ENCODE measurements at places on chromosomes 13 and 19. TPM values are rescaled to one million over a fixed set of nuclear protein-coding genes. Genes with fewer than 3 reads are reported as not detected.

DNA sequence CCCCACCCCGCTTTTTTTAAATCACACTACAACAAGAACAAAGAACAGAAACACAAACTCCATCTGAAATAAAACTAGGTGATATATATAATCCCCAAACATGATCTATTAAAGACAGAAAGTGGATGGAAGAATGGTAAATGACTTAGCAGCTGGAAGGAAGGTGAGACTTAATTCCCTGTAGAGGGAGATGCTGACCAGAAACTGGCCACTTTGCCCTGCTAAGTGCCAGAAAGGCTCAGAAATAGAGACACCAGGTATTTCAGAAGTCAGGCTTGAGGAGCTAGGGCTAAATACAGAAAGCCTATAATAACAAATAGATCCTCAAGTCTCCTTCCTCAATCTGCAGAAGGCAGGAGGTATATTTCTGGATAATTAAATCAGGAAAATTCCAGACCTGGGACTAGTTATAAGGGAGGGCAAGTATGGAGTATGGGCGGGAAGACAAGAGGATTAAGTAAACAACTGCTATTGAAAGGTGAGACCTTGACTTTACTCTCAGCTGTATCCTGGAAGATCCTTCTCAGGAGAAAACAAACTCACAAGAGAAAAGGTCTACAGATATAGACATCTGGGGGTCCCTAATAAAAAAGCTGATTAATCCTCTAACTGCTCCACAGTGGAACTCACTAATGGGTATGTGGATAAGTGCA, 32.2 kb downstream of the MTRF1 start:
- no peak for DNase-seq

DNA sequence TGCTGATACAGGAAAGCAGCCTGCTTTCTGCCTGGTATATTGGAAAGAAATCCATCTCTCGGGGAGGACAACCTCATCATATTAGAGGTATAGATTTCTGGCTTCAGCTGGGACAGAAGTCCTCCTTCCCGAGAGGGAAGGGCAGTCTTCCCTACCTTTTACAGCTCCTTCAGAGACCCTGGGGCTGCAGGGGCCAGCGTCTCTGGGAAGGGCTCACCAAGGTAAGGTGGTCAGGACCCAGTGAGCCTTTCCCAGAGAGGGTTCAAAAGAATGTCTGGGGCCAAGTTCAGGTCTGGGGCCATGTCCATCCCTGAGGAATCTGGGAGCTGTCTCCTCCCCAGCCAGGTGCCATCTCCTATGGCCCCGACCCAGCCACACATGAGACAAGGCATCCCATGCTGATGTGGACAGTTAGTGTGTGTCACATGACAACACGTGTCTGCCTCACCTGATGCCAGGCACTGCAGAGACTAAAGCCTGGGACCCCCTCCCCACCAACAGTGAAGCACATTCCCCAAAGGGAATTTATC, 136.4 kb downstream of the URI1 start:
- no peak for DNase-seq

GRCh38 chr19:55536951-55537740, at the start of gene SBK2:
Gene SBK2 (minus strand): TSS chr19:55537133. CDS start chr19:55536294, 839 bp downstream.
- no peak for DNase-seq

DNA sequence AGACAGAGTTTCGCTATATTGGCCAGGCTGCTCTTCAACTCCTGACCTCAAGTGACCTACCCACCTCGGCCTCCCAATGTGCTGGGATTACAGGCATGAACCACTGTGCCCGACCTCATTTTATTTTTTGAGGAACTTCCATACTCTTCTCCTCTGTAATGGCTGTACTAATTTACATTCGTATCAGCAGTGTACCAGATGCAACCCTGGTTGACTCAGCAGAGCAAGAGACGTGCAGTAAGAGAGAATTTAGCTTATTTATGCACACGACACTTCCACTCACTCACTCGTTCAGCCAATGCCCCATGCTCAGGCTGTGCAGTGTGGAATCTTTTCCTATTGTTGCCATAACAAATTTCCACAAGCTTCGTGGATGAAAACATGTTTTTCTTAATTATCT, 6.9 kb downstream of the KIR3DL3 start:
- DNase-seq, result no peak

GRCh38 chr19:13007292-13008045, 12.2 kb downstream of the NFIX start:
- no peak for DNase-seq

DNA sequence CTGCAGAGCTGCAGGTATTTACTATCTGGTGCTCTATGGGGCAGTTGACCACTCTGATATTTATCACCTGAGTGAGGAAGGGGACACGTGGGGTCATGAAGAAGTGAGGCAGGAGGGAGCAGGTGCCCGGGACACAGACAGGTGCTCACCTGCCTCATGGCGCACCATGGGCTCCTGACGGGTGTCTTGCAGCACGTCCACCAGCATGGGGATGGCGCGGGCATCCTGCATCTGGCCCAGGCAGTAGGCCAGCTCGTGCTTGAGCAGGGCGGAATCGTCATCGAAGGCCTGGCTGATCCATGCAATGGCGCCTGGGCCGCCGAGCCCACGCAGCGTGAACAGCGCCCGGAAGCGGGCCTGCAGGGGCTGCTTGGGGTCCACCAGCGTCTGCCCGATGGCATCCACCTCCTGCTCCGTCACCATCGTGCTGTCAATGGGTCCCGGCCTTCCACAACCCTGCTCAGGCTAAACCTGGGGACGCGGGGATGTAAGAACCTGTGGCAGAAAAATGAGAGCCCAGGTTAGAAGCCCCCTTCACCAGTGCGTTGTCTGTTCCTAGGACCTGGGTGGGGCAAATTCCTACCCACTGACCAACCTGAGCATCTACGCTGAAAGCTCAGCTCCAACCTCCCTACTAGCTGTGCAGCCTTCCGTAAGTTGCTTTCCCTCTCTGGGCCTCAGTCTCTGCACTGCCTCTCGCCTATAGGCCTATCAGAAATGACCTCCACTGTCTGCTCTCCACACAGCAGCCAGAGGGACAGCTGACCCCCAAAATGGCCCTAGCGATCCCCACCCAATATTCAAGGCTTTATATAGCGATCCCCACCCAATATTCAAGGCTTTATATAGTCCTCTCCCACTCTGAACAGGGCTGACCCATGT, 3.8 kb downstream of the DOHH start:
- DNase-seq, result no peak

DNA sequence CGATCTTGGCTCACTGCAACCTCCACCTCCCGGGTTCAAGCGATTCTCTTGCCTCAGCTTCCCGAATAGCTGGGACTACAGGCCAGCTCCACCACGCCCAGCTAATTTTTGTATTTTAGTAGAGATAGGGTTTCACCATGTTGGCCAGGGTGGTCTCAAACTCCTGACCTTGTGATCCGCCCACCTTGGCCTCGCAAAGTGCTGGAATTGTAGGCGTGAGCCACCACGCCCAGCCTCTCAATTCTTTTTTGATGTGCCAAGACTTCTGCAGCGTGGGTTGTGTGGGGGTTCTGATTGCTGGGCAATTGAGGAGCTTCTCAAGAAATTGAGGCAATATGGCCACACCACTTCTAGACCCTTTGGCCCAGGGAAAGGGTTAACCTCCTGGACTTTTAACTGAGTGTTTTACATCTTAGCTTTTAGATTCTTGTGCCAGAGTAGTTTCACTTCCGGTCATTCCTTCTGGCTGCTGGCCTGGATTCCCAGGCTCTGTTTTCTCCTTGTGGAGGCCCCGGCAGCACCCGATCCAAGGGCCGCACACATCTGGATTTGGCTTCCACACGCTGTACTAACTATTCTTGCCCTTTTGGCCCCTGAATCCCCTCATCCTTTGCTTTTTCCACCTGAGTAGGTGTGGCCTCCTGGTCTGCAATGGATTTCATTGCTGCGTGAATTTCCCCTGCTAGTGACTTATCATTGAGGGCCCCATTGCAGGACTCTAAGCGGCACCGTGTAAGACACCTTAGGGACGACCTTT, 14.7 kb downstream of the SMARCA4 start:
- peak; percentile 71 for DNase-seq

GRCh38 chr19:52170863-52171320, 529 bp downstream of the ZNF836 start:
- no peak for DNase-seq

DNA sequence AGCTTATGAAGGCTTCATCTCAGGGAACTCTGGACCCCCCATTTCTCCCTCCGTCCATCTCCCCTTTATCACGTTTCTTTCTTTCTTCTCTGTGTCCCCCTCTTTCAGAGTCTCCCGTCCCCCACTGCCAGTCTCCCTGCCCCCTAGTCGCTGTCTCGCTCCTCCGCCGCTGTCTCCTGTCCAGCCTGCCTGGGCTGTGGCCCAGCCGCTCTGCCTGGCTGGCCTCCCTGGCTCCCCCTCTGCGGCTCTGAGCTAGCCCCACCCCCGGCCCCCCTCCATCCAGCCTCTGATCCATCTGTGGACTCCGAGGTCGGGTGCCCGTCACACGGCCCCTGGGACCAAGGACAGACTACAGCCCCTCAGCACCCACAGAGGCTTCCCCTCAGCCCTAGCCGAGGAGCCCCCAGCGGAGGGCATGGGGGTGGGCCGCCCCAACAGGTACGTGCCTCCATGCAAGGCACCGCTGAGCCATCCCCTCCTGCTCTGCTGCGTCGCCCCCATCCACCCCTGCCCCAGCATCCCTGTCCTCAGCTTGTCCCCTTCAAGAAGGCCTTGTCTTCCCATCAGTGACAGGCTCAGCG, 1.1 kb upstream of the KCNJ14 start:
- no peak for DNase-seq

DNA sequence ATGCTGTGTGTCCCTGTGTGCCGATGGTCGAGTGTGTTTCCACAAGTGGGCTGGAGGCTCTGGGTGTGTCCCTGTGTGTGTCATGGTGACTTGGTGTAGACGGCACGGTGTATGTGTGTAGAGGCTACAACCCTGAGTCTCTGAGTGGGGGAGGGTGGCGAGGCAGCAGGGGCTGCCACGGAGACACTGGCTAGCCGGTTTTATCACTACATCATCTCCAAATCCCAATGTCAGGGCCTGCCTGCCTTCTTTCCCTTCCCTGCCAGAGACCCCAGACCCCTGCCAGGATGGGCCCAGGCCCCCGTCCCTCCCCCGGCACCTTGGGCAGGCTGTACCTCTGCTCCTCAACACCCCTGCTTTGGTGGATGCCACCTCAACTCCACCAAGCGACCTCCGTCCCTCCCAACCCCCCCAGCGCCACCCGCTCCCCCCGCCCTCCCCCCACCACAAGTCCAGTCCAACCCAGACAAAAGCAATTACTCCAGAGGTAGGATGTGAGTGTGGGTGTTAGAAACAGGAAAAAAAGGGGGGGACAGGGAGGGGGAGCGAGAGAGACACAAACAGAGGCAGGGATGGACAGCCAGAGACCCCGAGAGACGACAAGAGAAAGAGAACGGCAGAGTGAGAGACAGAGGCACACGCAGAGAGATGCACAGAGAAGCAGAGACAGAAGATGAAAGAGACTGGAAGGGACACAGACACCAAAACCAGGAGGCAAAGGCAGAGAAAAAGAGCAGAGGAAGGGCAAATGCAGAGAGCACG, 21.6 kb upstream of the POU2F2 start:
- DNase-seq, result no peak

DNA sequence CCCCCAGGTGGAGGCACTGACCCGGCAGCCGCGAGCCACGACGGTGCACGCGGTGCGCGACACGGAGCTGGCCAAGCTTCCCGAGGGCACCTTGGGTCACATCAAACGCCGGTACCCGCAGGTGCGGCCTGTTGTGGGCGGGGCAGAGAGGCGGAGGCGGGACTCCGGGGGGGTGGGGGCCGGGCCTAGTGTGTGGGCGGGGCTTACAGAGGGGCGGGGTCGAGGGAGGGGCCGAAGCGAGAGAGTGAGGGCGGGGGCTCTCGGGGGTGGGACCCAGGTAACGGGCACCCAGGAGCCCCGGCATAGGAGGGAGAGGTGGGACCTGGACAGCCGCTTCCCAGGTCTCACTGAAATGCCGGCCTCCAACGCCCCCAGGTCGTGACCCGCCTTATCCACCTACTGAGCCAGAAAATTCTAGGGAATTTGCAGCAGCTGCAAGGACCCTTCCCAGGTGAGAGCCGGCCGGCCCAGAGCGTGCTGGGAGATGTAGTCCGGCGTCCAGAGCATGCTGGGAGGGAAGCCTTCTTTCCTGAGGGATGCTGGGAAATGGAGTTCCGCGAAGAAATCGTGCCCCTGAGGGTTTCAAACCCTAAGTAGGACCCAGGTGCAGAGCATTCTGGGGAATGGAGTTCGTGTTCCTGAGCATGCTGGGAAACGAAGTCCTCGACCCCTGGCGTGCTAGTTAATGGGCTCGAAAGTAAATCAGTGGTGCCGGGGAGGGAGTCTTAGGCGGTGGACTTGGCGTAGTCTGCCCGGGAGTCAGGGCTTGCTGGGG, 15.7 kb downstream of the PNPLA6 start:
- DNase-seq, result peak; percentile 94

- DNase-seq, result no peak
Measured at GRCh38 chr13:65836066-65836465, 1394.1 kb downstream of the PCDH9 start.

DNA sequence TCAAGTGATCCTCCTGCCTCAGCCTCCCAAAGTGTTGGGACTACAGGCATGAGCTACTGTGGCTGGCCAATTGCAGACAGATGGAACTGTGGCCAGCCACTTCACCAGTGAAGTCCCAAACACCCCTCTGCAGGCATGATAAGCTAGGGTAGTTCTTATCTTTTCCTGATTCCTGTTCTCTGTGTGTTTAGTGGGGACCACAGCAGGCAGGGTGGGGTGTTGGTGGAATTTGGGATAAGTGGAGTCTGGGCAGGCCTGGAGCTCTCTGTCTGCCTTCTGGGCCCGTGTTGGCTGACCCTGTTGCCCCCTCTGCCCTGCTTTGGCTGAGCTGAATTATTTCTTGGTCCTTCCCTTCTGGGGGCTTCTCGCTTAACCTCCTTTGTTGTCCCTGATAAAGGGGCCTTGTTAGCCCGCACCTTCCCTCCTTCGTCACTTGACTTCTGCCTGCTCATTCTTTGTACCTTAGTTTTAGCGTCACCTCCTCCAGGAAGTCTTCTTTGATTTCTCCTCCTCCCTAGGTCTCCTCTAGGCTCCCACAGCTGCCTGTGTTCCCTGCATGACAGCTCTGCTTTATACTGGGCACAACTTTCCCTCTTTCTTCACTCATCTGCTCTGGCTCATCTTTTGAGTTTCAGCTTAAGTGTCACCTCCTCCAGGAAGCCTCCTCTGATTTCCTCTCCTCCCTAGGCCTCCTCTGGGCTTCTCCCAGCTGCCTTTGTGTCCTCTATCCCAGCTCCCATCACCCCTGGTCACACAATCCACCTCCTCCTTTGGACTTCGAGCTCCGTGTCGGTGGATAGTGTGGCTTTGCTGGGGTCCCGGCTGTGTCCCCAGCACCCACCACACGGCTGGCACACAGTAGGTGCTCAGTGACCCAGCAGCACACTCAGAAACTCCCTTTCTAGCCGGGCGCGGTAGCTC, 1.7 kb upstream of the NCLN start:
- no peak for DNase-seq

Gene OR7G3
- not detected for polyA plus RNA-seq

Gene DCT
- 0.26 TPM for polyA plus RNA-seq

Gene MYH14
- 31.7 TPM for polyA plus RNA-seq

Gene PRTN3
- 1.4 TPM for polyA plus RNA-seq

Gene SRRM5
- polyA plus RNA-seq, result 2.5 TPM

Gene LRG1
- polyA plus RNA-seq, result 0.83 TPM

Gene ZNF681
- 5.4 TPM for polyA plus RNA-seq

Gene MAP4K1
- polyA plus RNA-seq, result 2.6 TPM

Gene CFAP97D2
- polyA plus RNA-seq, result not detected

Data from renal pelvis (tissue), 12 donors.